Calu3 (cell line): ENCODE measurements at places on chromosomes 13 and 19. TPM values are rescaled to one million over a fixed set of nuclear protein-coding genes. Genes with fewer than 3 reads are reported as not detected.

Gene UQCRFS1
- 41.6 and 43.4 TPM in 2 replicates for total RNA-seq

Gene SIGLECL1
- not detected in 2 replicates for total RNA-seq

Gene LILRA1
- total RNA-seq: not detected in 2 replicates

Gene ZNF560
- total RNA-seq: not detected in 2 replicates

Gene LGALS4
- 321 and 537 TPM in 2 replicates for total RNA-seq

Gene FFAR1
- not detected in 2 replicates for total RNA-seq

Gene CD22
- 5.9 and 7.6 TPM in 2 replicates for total RNA-seq

Gene PRR20E
- total RNA-seq: not detected in 2 replicates

Gene RASAL3
- total RNA-seq: not detected in 2 replicates

Gene NLRP5
- not detected in 2 replicates for total RNA-seq

Gene GPC6
- total RNA-seq: not detected in 2 replicates

Gene ALOX5AP
- not detected in 2 replicates for total RNA-seq

Gene KIR2DL4
- total RNA-seq: not detected in 2 replicates

Gene IGLON5
- not detected in 2 replicates for total RNA-seq

Gene EXOC3L2
- not detected in 2 replicates for total RNA-seq

Gene THOP1
- 85.9 and 86.2 TPM in 2 replicates for total RNA-seq

Gene F2RL3
- not detected in 2 replicates for total RNA-seq

Gene KLHL1
- total RNA-seq: not detected in 2 replicates

Gene ZNF382
- 2.5 and 4.2 TPM in 2 replicates for total RNA-seq

Gene ZNF181
- 5.7 and 7.0 TPM in 2 replicates for total RNA-seq

Gene KCNJ14
- total RNA-seq: 9.6 and 9.9 TPM in 2 replicates

Gene SKA3
- total RNA-seq: 17.5 and 25.9 TPM in 2 replicates

Gene CLEC17A
- total RNA-seq: not detected in 2 replicates

Gene CYP2S1
- 4.9 and 8.9 TPM in 2 replicates for total RNA-seq

Gene ARID3A
- 0.85 and 1.6 TPM in 2 replicates for total RNA-seq

Gene UNC13A
- total RNA-seq: 0.28 and 3.8 TPM in 2 replicates

Gene SIAH3
- not detected in 2 replicates for total RNA-seq

Gene SULT2A1
- total RNA-seq: not detected in 2 replicates

Gene ANGPTL8
- total RNA-seq: not detected in 2 replicates

Gene IPO5
- 46.3 and 52.2 TPM in 2 replicates for total RNA-seq

Gene ZNF345
- total RNA-seq: 5.0 and 5.3 TPM in 2 replicates

Gene OR4F17
- 4.0 and 4.3 TPM in 2 replicates for total RNA-seq

Gene CADM4
- total RNA-seq: 14.5 and 17.5 TPM in 2 replicates

Gene SLC5A5
- total RNA-seq: not detected in 2 replicates

Gene SHD
- total RNA-seq: not detected in 2 replicates

Gene SLC25A41
- 1.4 and 2.9 TPM in 2 replicates for total RNA-seq

Gene ZNF132
- total RNA-seq: not detected in 2 replicates

Gene CGB8
- 0.54 and 0.56 TPM in 2 replicates for total RNA-seq
